ENCODE measurements at places on chromosomes 2 and 18. TPM values are rescaled to one million over a fixed set of nuclear protein-coding genes. Genes with fewer than 3 reads are reported as not detected.

The ABCB11 gene
- total RNA-seq, result 0.03 TPM

The RAX gene
- total RNA-seq, result not detected

The CELF4 gene
- not detected for total RNA-seq

The CNGA3 gene
- 0.06 TPM for total RNA-seq

The LRRTM1 gene
- not detected for total RNA-seq

The ACADL gene
- total RNA-seq, result 0.07 TPM

The VAPA gene
- total RNA-seq, result 192 TPM

The WDFY1 gene
- total RNA-seq, result 40.7 TPM

The SCYGR4 gene
- total RNA-seq, result not detected

The SGPP2 gene
- 0.55 TPM for total RNA-seq

The GALNT13 gene
- total RNA-seq, result 10.7 TPM

The CMPK2 gene
- total RNA-seq, result 1.3 TPM

Data from A549 treated with GW870086 at 1 μM for 4 hours (cell line).